NCI-H1048 (cell line): ENCODE measurements at places on chromosomes 7 and 10.

DNA sequence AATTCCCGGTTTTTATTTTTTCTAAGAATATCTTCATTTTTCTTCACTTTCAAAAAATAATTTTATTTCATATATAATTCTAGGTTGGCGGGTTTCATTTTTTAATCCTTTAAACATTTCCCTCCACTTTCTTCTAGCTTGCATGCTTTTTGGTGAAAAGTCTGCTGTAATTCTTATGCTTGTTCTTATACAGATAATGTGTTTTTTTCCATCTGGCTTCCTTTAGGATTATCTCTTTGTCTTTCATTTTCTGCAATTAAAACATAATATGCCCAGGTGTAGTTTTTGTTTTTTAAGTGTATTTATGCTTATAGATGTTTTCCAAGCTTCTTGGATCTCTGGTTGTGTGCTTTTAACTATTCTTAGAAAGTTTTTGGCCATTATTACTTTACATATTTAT is 341.3 kb upstream of the SEMA3C start:
- DNase-seq, result no peak

DNA sequence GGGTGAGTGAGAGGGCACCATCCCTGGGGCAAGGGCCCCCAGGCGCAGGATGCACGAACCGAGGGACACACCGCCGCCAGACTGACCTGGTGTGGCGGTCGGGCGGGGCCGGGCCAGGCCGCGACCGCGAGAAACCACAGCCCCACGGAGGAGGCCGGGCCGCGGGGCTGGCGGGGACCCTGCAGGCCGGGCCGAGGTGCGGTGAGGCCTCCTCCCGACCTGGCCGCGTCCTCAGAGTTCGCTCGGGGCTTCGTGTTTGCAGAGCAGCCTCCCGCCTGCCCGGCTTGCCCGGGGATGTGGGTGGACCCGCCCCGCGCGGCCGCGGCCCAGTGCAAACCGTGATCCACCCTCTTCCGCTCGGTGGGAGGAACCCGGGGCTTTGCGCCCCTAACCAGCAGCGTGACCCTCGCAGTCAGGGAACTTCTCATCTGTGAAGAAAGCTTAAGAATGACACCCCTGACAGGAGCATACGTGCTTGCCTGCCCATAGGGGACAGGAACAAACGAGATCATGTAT is 20.6 kb upstream of the HOXA13 start:
- DNase-seq, result no peak

DNA sequence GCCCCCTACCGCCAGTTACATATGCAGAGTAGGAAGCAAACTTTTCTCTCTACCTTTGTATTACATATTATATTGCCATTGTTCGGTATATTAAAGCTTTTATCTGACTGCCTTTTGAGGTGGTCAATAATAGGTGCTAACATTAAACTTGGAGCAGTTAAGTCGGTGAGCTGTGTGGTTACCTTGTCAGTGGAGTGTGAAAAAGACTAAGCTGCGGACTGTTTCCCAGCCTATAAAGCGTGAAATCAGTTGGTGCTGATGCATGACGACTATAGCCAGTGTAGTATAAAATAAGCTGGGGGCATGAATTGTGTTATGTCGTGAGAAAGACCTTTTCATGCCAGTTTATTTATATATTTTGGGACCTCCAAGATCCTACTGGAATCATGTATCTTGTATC is 33.7 kb downstream of the R3HCC1L start:
- DNase-seq, result no peak

DNA sequence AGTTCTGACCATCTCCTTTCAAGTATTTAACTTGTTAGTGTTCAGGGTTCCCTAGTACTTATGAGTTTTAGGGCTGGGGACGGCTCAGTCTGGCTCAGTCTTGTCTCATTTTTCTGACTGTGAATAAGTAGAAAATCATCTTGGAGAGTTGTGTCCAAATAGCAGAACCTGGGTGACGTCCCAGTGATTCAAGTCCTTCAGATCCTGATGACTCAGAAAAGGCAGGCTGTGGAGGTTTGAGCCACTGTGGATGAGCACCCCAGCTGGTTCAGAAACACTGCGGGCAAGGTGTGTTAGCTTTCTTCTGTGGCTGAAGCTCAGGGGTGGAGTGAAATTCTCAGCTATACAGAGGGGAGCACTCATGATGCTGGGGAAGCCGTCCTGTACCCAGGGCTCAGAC is 154.4 kb upstream of the NPY start:
- DNase-seq, result no peak

DNA sequence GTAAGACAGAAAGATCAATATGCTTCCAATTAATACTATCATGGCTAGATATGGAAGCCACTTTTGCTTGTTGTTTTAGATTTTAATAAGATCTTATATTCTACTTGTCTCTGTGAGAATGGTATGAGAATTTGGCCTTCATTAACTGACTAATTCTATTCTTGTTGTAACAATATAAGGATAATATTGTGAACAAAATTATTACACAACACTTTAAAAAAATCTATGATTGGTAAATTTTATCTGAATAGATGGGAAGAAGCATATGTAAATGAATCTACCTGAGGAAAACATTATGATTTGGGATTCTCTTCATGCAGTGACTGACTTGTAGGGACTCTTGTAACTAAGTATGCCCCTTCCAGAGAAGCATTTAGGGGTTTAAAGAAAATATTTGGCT is 308.9 kb upstream of the KCND2 start:
- no peak for DNase-seq

DNA sequence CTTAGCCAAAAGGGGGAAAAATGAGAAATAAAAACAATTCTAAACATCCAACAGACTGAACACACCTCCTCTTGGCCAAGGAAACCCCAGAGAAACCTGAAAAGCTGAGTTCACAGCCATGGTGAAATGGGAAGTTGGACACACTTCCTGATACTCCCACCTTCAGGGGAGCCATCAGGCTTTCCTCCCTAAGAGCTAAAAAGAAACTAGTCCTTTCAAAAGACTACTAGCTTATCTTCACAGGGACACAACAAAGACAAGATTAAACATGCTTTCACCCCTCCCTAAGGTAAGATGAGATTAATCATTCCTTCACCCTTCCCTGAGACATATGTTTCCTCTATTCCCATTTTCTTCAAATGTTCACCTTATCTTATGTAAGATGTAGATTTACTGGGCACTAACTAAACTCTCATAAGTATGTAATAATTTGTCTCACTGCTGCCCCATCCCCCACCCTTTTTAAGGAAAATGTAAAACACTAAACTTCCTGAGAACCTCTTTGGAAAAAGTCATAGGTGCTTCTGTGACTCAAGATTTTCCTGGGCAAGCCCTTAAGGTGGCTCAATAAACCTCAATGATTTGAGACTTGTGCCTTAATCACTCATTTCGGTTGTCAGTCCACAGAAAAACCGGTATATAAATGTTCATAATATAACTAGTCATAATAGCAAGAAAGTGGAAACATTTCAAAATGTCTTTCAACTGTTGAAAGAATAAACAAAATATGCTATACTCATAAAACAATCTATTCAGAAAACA is 40.5 kb downstream of the HTR7 start:
- no peak for DNase-seq
